ENCODE measurements at places on chromosomes 7 and 10.

DNA sequence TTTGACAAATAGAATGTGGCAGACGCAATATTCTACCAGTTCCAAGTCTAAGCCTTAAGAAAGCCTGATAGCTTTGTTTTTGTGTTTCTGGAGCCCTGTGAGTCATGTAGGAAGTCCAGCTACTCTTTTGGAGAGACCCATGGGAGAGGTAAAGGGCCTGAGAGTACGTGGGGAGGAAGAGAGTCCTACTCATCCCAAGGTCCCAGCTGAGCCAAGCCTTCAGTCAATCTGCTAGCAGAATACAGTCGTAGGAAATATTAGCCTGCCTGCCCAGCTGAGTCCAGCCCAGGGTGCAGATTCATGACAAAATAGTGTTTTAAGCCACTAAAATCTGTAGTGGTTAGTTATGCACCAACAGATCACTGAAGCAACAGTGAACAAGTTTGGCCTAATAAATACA, 9.0 kb upstream of the GNA12 start:
- DNase-seq = no peak

- peak; percentile 22 for DNase-seq
Measured at GRCh38 chr10:44300666-44301649, 83.9 kb downstream of the CXCL12 start.

GRCh38 chr7:7408001-7408770, 127.5 kb downstream of the COL28A1 start:
- no peak for DNase-seq

DNA sequence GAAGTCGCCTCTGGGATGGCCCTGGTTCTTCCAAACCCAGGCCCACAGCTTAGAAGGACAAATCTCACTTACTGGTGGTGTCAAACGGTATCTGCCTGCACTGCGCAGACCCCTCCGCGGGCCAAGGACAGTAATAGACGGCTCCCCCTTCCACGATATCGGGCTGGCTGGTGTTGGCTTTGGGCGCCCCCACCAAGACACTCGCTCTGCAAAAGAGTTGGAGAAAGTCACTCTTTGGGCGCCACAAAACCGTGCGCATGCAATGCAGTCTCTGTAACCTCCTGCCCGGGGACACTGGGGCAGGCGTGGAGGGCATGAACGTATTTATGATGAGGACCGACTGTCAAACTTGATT, 1.1 kb downstream of the ITGA8 start:
- no peak for DNase-seq

- DNase-seq = no peak
Measured at GRCh38 chr7:106281127-106281526, 3.7 kb downstream of the NAMPT start.

DNA sequence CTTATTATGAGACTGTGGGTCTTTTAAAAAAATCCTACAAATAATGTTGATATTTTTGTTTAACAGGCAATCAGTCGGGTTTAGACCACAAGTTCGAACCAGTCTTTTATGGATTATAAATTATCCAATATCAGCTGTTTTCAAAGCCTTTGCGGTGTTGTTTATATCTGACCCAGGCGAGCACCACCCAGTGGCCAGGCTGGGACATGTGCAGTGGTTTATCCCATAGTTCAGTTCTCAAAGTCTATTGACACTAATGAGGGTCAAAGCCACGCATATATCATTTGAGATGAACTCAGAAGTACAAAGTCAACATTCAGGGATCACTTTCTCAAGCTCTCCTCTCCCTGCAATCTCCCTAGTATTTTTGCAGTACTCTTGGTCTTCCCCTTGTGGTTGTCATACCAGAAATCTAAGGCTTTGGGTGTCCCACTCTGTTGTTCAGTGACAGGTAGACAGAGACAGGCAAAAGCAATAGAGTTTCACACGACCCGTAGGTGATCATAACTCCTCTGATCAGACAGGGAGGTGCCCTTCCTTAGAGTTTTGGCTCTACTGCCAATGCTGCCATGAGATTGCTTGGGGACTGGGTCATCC, 117.4 kb upstream of the POM121L12 start:
- DNase-seq = no peak

DNA sequence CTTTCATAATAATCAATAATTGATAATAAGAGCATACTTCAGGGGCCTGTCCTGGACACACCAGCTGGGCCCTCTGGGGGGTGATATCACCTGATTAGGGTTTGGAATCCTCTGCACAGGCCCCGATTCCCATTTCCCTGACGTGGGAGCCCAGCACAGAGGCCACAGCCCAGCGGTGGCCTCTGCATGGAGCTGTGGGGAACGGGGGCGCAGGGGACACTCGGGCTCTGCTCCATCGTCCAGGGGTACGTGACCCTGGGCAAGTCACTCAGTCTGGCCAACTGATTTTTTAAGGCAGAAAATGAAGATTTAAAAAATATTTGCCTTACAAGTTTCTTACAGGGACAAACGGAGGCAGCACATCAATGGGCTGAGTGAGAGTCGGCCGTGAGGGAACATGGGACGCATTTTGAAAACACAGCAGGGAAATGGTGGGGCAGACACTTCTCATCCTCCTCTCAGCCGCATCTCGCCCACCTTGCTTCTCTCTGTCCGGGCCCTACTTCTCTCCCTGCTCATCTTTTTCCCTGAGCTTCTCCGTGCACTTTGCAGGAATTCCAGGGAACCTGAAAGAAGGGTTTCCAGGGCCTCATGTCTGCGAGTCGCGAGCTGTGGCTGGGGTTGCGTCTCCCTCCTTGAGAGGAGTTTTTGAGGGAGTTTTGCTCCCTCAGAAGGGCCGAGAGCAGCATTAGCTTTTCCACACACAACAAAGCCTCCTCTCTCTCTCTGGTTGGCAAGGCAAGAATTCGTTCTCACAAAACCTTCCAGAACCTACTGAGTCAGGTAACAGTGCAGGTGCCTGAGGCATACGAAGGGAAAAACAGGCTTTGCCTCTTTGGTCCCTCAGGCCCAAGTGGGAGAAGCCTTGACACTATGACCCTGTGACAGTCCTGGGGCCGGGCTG, 312.0 kb downstream of the WDR37 start:
- no peak for DNase-seq

GRCh38 chr10:50360077-50360850, 108.9 kb upstream of the ASAH2 start:
- DNase-seq = no peak

DNA sequence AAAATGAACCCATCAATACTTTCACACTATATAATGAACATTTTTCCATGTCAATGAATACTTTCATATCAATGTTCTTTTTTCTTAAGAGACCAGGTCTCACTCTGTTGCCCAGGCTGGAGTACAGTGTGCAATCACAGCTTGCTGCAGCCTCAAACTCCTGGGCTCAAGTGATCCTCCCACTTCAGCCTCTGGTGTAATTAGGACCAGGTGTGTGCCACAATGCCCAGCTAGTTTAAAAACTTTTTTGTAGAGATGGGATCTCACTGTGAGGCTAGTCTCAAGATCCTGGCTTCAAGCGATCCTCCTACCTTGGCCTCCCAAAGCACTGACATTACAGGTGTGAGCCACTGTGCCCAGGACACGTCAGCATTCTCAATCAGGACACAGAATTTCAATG, 85.2 kb downstream of the SH3PXD2A start:
- DNase-seq = no peak

- no peak for DNase-seq
Measured at GRCh38 chr10:130982802-130983201, 328.7 kb downstream of the TCERG1L start.

- no peak for DNase-seq
Measured at GRCh38 chr7:144529269-144529926, 125.9 kb upstream of the NOBOX start.

- DNase-seq = peak; percentile 62
Measured at GRCh38 chr7:21365866-21366624, 61.8 kb upstream of the SP4 start.

GRCh38 chr7:26011039-26011696, 140.8 kb upstream of the NFE2L3 start:
- DNase-seq = no peak

DNA sequence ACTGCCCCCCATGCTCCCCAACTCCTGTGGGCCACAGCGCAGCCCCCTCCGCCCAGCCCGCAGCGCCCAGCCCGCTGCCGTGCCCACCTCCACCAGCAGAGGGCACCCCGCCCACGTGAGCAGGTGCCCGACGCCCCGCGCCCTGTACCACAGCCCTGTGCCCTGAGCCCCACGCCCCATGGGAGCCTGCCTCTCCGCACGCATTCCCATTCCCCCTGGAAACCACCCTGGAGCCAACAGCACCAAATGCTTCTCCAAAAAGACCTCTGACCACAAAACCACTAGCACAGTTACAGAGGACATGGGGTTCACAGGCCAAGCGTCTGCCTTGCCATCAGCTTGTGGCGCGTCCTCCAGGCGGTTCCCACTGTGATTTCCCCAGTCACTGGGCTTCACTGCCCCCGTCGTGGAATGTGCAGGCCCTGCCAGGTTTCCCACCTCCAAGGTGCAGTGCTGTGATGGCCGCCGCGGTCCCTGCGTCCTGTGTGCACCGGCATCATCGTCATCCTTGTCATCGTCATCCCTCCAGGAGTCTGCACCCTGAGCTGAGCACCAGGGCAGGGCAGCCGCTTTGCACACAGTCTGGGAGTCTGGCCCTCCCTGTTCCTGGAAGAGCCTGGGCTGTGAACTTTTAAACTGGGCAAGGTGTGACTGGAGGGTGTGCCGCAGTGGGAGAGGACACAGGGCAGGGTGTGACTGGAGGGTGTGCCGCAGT, 61.7 kb downstream of the PWWP2B start:
- DNase-seq = no peak

DNA sequence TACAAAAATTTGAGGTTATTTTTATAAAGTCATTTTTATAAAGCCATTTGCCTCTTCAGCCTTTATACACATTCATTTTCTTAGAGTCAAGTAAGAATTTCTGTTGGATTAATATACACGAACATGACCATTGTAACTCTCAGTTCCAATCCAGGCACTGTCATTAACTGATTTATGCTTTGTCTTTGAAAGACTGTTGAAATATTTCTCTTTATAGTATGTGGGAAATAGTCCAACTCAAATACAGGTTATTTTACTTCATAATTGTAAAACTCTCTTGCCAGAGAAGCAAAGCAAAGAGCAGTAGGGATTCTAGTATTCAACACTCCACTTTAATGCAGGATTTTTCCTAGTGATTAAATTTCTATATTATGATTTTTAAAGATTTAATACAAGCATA, 36.5 kb upstream of the PAPSS2 start:
- no peak for DNase-seq

GRCh38 chr7:138749960-138750359, 47.8 kb upstream of the TMEM213 start:
- no peak for DNase-seq

GRCh38 chr7:34762764-34763163, 104.7 kb downstream of the NPSR1 start:
- DNase-seq = no peak

DNA sequence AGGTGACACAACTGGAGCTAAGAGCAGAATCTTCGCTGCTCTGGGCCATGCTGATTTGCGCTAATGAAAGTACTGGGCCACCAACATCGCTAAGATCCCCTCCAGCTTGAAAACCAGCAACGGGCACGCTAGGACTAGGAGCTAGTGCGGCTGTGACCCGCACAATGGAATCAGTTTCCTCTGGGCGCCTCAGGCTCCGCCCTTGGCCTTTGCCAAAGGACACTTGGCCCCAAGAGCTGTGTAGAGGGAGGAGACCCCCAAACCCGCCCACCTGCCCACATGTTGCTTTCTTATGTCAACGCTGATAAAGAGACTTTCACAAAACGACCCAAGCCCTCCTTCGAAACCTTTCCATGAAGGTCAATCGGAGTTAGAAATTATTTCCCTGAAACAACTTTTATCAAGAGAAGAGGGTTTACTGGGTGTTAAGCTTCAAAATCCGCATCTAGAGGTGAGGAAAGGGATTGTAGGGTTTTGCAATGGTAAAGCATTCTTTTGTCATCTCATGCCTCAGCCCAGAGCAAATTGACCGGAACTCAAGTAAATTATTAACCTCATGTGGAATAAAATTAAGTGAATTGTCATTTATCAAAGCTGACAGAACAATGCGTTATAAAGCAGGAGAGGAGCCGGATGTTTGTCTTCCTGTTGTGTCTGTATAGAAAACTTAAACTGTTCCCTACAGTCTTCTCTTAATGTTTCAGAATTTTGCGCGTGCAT, 9.4 kb downstream of the ABCB5 start:
- no peak for DNase-seq

DNA sequence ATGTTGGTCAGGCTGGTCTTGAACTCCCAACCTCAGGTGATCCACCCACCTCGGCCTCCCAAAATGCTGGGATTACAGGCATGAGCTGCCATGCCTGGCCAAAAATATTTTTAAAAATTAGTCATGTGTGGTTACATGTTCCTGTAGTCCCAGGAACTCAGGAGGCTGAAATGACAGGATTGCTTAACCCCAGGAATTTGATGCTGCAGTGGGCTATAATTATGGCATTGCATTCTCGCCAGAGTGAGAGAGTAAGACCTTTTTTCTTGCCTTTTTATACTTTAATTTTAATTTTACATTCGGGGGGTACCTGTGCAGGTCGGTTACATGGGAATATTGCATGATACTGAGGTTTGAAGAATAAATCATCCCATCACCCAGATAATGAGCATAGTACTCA, 86.6 kb upstream of the ZNF92 start:
- DNase-seq = no peak

DNA sequence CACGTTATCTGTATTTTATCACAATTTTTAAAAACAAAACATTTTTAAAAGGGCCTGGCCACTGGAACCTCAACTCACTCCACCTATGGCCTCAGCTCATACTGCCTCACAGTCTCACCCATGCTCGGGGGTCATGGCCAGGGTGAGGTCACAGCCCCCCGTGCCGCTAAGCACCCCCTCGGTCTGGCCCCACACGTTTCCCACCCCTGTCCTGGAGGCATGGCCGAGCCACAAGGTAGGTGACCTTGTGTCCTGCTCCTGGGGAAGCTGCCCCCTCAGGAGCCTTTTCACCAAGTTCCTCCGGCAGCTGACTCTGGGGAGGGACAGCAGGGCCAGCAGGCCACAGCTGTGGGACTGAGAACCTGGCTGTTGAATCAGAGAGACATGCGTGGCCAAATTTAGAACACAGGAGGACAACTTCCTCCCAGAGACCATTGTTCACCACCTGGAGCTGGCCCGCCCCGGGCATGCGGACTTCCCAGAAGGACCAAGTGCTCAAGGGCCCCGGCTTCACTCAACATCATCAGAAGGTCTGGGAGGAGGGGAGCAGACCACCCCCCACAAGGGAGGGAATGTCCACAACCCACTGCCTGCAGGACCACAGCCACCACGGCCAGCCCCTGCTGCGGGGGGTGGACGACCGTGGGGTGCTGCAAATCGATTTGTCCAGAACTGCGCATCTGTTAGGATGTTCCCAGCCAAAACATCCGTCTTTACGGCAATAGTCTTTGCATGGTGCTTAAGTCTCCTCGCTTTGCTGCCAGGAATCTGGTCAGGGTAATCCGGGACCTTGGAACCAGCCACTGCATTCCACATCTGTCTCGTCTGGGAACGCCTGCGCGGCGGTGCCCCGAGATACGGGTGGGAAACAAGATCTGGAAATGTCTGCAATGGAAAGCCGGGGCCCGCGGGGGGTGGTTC, 48.6 kb upstream of the PDGFA start:
- DNase-seq = no peak

GRCh38 chr10:128035557-128035973, 90.7 kb downstream of the MKI67 start:
- no peak for DNase-seq

- no peak for DNase-seq
Measured at GRCh38 chr10:84075226-84076046, 63.9 kb upstream of the GHITM start.

Data from NCI-H1105 (cell line).